ENCODE measurements at places on chromosomes 1 and 21.

GRCh38 chr1:61054601-61054993, 27.8 kb upstream of the NFIA start:
- DNase-seq: no peak

DNA sequence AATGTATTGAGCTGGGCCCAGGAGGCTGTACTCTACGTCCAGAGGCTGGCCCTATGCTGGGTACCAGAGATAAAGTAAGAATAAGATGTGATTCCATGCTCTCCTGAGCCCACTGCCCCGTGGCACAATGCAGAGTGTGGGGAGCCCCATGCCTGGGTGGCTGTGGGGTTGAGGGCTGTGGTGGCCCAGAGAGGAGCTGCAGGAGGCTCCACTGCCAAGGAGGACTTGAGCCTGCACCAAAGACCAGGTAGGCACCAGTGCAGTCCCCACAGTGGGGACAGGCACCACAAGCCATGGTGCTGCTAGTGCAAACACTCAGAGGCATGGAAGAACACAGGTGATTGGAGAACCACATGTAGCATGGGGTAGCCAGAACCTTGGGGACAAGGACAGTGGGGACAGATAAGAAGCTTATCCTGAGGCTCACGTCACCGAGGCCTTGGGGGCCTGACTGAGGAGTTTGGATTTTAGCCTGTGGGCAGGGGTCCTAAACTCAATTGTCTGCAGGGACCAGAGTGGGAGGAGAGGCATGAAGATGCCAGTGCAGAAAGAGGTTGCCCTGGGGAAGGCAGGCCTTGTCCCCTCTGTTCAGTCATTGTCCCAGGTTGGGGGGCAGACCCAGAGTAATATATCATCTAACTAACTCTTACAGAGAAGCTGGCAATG, 21.9 kb upstream of the EPS8L3 start:
- DNase-seq: no peak

DNA sequence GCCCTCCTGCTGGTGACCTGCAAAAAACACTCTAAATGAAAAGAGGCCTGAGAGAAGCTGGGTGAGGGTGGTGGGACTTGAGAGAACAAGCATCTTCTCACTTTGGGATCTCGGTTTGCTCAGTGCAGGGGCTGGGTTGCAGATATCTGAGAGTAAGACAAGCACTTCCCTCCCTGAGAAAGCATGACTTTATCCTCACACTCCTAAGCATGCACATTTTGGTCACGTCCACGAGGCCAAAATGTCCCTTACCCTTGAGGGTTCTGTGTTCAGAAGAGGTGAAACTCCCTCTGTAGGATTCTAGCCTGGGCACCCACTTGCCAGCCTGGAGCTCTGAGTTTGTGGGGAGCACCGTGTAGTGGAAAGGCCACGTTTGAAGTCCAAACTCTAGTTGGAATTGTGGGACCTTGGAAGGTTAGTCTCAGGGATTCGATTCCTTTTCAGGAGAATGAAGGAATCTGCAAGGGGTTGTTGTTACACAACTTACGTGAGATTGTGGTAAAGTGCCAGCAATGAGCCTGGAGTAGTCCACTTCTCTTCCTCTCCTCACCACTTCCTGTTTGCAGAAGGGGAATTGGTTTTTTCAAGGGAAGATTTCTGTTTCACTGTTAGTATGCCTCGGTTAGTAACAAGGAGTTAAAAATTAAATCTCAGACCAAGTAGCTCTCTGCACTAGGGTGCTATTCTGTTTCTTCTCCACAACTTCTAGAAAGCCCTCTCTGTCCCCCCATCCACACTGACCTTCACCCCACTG, 3.0 kb downstream of the FCAMR start:
- no peak for DNase-seq

- DNase-seq: no peak
Measured at GRCh38 chr1:54134295-54134694, 18.5 kb downstream of the CDCP2 start.

GRCh38 chr1:172999349-172999748, 51.4 kb downstream of the TNFSF18 start:
- no peak for DNase-seq
